ENCODE measurements at places on chromosomes 12 and 14. TPM values are rescaled to one million over a fixed set of nuclear protein-coding genes. Genes with fewer than 3 reads are reported as not detected.

NELL2 gene
- total RNA-seq: 1.1 TPM

SALL2 gene
- total RNA-seq: 0.47 TPM

GRCh38 chr14:47961634-47962033, 286.2 kb upstream of the MDGA2 start:
- no peak for DNase-seq

- no peak for DNase-seq
Measured at GRCh38 chr14:23028799-23029198, 5.9 kb downstream of the PSMB5 start.

DNA sequence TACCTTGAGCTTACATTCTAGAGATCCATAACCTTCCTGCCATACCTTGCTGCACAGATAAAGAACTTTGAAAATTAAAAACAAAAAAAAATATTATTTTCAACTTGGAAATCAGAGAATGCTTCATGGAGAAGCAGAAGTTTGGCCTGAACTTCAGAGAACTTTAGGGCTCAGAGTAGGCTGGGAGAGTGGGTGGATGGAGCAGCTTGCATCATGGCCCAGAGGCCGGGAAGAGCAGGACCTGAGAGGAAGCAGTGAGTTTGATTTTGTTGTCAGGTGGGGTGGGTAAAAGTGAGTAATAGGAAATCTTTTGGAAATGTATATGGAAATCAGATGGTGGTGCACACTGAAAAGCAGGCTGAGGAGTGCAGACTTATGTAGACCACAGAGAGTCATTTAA, 228.5 kb upstream of the KRR1 start:
- DNase-seq: no peak
